ENCODE measurements at places on chromosomes 6 and 20. TPM values are rescaled to one million over a fixed set of nuclear protein-coding genes. Genes with fewer than 3 reads are reported as not detected.

DNA sequence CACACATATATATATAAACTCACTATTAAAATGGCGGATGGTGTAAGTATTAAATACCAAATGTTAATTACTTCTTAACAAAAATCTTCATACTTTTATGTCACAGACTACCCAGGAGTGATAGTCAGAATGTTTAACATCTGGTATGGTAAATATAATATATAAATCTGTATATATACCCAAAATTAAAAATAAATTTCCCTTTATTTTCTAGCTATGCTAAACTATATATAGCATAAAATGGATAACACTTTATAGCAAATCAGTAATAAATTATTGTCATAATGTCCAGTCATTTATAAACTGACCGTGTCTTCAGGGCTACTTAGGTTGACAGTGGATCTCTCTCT, 37.1 kb downstream of the GSTA2 start:
- no peak for DNase-seq

GRCh38 chr6:164741938-164742451, 567.4 kb downstream of the C6orf118 start:
- no peak for DNase-seq

DNA sequence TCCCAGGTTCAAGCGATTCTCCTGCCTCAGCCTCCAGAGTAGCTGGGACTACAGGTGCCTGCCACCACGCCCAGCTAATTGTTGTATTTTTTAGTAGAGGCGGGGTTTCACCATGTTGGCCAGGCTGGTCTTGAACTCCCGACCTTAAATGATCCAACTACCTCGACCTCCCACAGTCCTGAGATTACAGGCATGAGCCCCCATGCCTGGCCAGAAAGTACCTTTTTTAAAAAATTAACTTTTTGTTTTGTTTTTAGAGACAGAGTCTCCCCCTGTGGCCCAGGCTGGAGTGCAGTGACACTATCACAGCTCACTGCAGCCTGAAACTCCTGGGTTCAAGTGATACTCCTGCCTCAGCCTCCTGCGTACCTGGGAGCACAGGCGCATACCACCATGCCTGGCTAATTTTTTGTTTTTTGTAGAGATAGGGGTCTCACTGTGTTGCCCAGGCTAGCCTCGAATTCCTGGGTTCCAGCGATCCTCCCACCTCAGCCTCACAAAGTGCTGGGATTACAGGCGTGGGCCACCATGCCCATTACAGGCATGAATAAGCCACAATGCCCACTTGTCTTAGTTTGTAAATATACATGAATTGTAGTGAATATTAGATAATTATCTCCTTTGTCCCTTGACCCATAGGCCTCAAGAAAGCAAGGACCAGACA, 17.4 kb upstream of the EEF1A1 start:
- DNase-seq: no peak

- DNase-seq: no peak
These were observed 160.1 kb downstream of the DTNBP1 start for GRCh38 chr6:15502446-15503345.

DNA sequence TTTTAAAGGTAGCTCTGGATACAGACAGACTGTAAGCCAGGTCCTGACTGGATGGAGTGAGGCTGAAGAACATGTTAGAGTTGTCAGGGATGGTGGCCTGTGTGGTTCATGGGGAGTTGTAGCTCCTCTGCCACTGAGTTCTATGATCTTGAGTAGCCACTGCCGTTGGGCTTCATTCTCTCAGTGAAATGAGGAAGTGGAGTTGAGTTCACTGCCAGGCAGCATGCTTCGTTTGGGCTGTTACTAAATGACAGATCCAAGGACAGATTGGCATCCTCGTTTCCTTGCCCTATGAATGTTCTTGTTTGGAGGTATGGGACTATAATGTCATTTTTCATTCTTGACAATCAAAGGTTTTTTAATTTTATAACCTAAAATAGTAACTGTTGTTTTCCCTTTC, 37.2 kb downstream of the SCAND1 start:
- no peak for DNase-seq

- no peak for DNase-seq
These were observed 45.6 kb downstream of the TGM2 start for GRCh38 chr20:38119446-38119845.

DNA sequence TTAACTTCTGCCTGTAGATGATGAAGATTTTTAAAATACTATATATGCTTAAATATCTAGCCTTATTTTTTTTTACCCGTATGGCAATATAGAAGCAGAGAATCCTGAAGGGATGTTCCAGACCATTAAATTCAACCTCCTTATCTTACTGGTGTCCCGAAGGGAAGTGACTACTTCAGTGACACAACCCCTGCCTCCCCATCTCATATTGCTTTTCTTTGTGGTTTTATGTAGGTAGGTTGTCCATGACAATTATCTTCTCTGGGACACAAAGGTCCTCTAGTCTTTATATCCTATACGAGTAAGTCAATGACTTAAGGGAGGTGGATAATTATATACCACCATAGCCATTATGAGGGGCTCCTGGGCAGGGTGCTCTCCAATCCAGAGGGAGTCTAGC, 57.4 kb upstream of the EMILIN3 start:
- DNase-seq: no peak

GRCh38 chr20:41879123-41879522, 260.9 kb upstream of the CHD6 start:
- DNase-seq: no peak

DNA sequence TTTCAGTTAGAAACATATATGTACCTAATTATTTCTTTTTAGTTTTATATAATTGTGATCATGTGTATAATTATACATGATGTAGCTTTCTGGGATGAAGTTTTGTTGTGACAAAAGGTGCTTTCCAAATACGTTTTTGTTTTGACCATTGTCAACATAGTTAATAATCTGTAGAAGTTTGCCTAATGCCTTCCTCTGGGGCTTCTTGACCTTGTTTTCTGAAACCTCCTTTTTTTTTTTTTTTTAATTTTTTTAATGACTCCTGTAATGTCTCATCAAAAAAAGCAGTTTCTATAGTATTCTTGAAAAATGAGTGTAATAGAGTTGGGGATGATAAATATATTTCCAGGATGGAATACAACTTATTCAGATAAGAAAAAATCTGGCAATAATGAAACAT, 434.7 kb upstream of the SOX4 start:
- no peak for DNase-seq

GRCh38 chr6:19070520-19070919, 683.4 kb downstream of the RNF144B start:
- no peak for DNase-seq

DNA sequence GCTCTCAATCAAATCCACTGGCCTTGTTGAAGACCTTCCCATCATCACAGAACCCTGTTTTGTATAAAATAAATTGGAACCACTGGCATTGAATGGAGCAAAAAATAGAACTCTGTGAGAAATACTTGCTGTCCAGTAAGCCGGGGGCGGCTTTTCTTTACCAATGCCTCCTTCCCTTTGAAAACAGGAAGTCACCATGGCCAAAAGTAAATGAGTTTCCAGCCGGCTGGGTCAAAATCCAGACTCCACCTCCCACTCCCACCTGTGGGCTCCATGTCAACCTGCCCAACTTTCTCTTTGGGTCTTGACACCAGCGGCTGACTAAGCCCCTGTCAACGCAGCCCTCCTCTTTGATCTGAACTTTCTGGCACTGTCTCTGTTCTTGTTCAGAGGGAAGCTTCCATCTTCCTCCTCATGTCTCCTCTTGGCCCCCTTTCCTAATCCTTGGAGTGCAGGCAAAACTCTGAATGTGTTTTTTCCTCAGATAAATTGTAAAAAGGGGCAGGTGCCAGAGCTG, 95.2 kb downstream of the TFAP2C start:
- DNase-seq: no peak

BPIFB1 gene
- total RNA-seq: not detected

OR2B6 gene
- total RNA-seq: not detected

ARMC2 gene
- total RNA-seq: 11.3 TPM

TAGAP gene
- 0.32 TPM for total RNA-seq

GLP1R gene
- not detected for total RNA-seq

OPRM1 gene
- total RNA-seq: not detected

GNAS-AS1 gene
- 6.3 TPM for total RNA-seq

HLA-DQA2 gene
- not detected for total RNA-seq

OLIG3 gene
- total RNA-seq: 0.27 TPM

CRIP3 gene
- 2.9 TPM for total RNA-seq

SLC22A1 gene
- 2.4 TPM for total RNA-seq

All from mesothelial cell of epicardium (in vitro differentiated cells).